ENCODE measurements at places on chromosomes 13 and 19. TPM values are rescaled to one million over a fixed set of nuclear protein-coding genes. Genes with fewer than 3 reads are reported as not detected.

- DNase-seq = no peak
These were observed 540.0 kb downstream of the LMO7 start for GRCh38 chr13:76175961-76176725.

The PEAK3 gene
- polyA plus RNA-seq = 0.04 TPM

DNA sequence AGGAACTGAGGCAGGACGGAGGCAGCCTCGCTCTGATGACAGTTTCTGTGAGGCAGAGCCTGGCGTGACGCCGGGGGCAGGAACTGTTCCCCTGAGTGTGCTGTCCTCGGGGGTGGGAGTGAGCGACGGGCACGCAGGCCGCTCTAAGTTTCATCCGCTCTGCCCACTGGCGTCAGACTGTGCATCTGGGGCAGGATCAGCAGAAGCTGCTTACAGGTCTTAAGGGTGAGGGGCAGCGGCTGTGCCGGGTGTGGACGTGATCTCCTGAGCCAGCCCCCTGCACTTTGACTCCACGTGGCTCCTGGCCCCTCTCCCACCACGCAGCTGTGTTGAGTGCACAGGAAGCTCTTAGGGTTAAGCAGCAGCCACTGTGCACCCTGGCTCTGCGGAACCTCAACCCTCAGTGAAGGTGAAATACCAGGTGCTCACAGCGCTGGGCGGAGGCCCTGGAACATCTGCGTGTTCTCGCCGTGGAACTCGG, 1.5 kb downstream of the GRK1 start:
- DNase-seq = no peak

DNA sequence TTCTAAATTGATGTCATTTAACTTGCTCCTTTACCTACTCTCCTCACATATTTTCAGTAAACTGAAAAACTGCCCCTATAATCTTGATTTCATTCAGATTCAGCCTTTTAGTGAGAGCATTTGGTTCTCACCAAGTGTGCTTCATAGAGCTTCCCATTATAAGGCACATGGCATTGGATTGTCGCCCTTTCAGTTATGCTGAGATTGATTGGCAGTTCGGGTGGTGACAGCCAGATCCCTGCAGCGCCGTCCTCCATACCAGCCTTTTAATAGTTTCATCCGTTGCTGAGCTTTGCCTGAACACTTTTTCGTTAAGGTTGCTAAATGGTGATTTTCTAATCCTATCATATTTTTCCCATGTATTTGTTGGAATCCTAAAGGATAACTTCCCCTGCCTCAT, 80.4 kb downstream of the DHRS12 start:
- DNase-seq = no peak

The GJB2 gene
- 4.7 TPM for polyA plus RNA-seq

GRCh38 chr13:75645141-75645540, 9.0 kb downstream of the LMO7 start:
- DNase-seq = no peak

GRCh38 chr13:76319921-76320320, 566.3 kb downstream of the KCTD12 start:
- no peak for DNase-seq

- DNase-seq = no peak
These were observed 52.7 kb upstream of the MCF2L start for GRCh38 chr13:112916296-112916695.

DNA sequence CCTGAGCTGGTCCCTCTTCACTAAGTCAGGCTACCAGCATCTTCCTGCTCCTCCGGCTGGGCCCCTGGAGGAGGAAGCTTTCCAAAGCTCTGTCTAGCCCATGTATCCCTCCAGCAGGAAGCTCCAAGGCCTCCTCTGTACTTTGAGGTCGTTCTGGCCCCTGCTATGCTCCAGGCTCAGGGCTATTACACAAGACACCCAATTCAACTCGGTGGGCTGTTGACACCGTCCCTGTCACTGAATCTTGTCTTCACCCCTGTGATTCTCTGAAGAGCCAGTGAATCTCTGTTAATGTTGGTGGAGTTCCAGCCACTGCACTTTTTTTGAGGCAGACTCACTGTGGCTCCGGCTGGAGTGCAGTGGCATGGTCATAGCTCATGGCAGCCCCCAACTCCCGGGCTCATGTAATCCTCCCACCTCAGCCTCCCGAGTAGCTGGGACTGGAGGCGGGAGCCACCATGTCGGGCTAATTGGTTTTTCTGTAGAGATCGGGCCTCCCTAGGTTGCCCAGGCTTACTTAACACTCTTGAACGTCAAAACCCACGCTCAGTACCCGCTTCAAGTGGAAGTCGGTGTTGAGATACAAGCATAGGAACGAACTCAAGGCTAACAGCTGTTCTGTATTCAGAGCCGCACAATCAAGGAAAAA, 512 bp upstream of the REX1BD start:
- no peak for DNase-seq

Data from right renal cortex interstitium (tissue), 3 donors.